Activated gamma-delta T cell (primary cell): ENCODE measurements at places on chromosomes 4 and X.

DNA sequence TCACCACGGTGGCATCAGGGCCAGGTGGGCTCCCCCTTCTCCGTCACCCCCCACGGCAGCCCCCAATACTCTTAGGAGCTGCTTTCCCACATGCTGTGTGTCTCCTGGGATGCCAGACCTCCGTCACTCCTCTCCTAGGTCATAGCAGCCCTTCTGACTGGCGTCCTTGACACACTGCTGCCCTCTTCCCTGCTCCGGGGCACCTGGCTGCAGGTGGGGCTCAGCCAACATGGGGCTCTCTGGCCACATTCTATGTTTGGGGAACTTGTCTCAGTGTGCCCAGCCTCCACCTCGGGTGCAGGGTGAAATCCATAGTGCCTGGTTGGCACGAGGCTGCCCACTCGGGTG is 13.8 kb downstream of the TMEM175 start:
- no peak for DNase-seq

GRCh38 chr4:1470816-1471442 is 64.7 kb upstream of the NKX1-1 start:
- no peak for DNase-seq

DNA sequence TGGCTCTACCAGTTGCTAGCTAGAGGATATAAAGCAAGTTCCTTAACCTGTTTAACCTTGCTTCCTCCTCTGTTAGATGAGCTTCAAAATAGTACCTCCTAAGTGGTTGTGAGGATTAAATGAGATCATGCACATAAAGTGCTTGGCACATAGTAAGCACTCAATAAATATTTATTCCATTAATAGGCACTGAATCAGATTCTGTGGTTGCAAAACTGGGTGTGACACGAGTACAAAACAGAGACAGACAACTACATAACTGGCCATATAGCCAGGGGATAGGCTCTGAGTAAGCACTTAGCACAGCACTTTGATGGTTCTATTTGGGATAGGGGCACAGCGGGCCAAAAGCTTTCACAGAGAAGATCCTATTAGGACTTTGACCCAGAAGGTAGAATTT is 150.3 kb downstream of the RELL1 start:
- DNase-seq: no peak

- DNase-seq: no peak
These were observed 178.5 kb downstream of the CBR4 start for GRCh38 chr4:168831585-168831918.

DNA sequence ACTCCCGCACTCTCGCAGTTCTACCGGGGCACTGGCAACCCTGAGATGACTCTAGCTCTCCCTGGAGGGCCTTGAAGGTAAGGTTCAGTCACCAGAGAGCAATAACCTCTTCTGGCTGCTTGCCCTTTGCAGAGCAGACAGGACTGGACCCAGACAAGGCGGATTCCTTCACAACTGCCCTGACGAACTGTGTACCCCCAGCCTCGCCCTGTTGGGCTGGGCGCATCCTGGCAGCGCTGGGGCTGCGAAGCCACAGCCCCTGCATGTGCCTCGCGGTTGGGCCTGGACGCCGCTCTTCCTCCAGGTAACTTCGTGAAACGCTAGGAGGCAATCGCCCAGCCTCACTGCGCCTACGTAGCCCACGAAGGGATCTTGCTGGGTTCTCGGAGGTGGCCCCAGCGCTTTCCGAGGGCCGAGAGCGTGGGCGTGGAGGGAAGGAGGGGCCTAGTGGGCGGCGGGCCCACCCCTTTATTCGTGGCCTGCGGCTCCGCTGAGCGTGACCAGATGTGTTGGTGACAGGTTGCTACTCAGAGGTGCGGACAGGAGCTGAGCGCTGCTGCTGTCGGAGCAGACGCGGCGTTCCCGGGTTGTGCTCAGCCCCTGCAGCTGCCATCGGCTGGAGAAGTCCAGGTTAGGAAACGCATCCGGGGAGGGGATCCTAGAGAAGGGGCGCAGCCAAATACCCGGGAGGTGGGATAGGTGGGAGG is 1.9 kb upstream of the MAMLD1 start:
- no peak for DNase-seq

- DNase-seq: no peak
These were observed 108.0 kb upstream of the TLL1 start for GRCh38 chr4:165765053-165765452.

GRCh38 chrX:11609109-11609508 is 56.6 kb downstream of the ARHGAP6 start:
- DNase-seq: no peak

- DNase-seq: no peak
These were observed 10.2 kb downstream of the ARX start for GRCh38 chrX:25005382-25006185.

- no peak for DNase-seq
These were observed at the start of gene ASB5 for GRCh38 chr4:176268963-176269362. ASB5 (minus strand) TSS chr4:176269222; CDS start chr4:176269108, 114 bp downstream.

DNA sequence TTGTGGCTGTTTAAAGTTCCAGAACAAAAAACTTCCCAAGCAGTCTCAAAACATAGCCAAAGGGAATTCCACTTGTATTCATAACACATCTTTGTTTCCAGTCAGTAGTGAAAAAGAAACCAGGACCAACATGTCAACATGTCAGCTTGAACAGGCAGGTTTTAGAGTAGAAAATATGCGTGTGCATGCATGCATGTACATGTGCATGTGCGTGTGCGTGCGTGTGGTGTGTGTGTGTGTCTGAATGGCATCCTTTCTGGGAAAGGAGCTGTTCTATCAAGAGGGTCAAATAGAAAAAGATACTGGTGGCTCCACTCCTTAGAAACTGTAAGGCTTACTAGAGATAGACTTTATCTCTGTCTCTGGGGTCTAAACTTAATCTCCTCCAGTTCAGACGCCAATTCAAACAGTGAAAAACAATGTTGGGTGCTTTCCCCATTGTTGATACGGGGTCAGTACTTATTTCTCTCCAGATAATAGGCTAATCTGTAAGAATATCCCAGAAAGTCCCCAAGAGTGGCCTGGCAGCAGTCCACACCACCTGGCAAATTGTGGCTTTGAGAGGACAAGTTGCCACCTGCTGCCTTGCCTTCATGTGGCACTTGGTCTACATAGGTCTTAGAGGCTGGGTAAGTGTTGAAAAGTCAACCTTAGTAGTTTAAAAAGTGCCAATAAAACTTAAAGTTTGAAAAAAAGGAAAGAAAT is 110.4 kb downstream of the SCD5 start:
- no peak for DNase-seq

DNA sequence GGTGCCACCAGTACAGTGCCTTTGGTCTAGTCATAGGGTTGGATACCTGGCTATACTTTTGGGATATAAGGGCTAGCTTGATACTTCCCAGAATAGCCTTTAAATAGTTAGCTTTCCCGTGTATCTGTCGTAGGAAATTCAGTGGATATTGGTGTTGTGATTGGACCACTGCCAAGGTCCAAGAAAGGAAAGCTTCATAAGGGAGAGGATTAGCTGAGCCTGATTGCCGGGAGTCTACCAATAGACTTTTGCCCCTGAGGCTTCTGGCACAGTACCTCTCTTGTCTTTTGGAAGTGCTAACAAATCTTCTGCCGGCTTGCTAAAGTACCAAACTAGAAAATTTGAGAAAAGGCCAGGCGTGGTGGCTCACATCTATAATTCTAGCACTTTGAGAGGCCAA is 350.6 kb downstream of the CHIC1 start:
- no peak for DNase-seq

DNA sequence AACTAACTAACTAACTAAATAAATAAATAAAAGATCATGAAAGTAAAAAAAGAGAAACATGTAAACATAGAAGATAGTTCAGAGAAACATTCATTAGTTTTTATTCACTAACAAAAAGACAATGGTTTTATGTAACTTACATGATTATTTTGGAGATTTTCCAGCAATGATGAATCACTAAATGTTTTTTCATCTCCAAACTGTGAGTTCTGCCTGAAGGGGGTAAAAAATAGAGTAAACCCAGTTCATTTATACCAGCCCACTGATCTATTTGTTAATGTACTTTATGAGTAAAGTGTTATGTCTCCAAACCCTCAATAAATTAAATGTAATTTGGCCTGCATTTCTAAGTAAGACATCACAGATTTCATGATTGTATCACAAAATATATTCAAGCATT is 101.1 kb downstream of the ATP8A1 start:
- DNase-seq: no peak

GRCh38 chrX:40663880-40664630 is 16.7 kb upstream of the CXorf38 start:
- no peak for DNase-seq

- DNase-seq: no peak
These were observed 14.8 kb upstream of the RASGEF1B start for GRCh38 chr4:81486502-81486901.

- no peak for DNase-seq
These were observed 173.3 kb upstream of the S100G start for GRCh38 chrX:16476692-16477091.

DNA sequence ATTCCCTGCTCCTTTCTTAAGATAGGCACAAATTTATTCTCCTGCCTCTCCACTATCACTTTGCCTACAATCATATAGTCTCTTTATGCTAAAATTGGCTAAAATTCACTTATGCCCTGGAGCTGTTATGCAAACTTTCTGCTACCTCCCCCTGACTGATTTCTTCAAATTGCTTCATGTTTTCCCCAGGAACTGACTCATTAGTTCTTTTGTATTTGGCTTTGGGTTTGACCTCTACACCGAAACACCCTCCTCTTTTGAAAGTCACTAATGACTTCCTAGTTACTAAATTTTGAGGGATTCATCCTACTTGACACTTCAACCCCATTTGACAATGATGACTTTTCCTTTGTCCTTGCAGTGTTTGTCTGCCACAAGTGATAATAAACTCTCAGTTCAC is 222.6 kb downstream of the NDST4 start:
- DNase-seq: no peak

- DNase-seq: no peak
These were observed 200.0 kb downstream of the DCLK2 start for GRCh38 chr4:150278206-150278605.

- DNase-seq: no peak
These were observed 34.1 kb downstream of the PRKG2 start for GRCh38 chr4:81180916-81181315.

GRCh38 chrX:48696909-48697727 is 584 bp downstream of the SUV39H1 start:
- DNase-seq: no peak

GRCh38 chr4:89434364-89434988 is 126.9 kb upstream of the GPRIN3 start:
- no peak for DNase-seq

GRCh38 chr4:74570095-74570494 is 125.2 kb downstream of the AREG start:
- DNase-seq: no peak

GRCh38 chrX:24494647-24495075 is 29.6 kb downstream of the PDK3 start:
- no peak for DNase-seq

GRCh38 chr4:185016946-185017758 is 1.1 kb upstream of the HELT start:
- DNase-seq: no peak

GRCh38 chr4:73211968-73212367 is 46.6 kb downstream of the ANKRD17 start:
- no peak for DNase-seq

DNA sequence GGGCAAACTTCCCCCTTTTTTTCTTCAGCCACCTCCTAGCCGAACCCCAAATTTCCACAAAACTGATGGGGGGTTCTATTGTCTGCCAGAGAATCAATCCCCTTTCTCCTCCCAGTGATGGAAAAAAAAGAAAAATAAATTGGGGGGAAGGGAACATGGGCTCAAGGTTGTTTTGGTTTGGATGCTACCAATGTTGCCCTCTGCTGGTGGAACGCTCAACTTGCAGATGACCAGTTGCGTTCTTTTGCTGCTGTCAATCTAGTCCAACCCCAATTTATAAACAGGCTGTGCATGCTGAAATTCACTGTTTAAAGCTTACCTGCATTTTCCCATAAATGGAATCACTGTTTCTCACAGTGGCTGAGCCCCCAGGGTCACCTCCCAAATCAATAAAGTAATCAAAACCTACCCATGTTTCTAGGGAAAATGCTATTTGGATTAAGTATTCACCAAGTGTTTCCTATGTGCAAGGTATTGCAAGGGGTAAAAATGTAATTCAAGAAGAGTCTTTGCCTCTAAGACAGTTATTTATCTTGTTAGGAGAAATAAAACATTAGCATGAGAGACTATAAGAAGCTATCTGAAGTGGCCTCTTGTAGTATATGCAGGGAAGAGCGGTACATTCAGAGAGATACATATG is 116.7 kb upstream of the TMEM164 start:
- DNase-seq: no peak

DNA sequence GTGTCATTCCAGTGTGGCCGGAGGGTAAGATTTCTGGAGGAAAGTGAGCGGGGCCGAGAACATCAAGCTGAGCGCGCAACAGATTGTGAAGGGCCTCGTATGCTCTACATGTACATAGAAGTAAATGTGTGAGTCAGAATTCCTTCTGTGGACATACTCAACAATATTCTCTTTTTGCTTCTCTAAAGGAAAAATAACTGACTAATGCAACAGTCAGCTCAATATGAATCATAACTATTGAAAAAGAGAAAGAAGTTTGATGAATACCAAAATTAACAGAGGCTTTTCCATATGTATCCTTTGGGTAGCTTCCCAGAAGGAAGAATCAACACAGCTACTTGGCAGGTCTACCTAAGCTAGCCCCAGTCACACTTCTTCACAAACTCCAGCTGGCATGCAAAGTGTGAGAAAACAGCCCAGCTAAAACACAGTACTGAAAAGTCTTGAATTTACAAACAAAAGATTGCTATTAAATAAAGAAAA is 87.5 kb upstream of the ZFP42 start:
- DNase-seq: no peak

- no peak for DNase-seq
These were observed 54.8 kb upstream of the MAPK10 start for GRCh38 chr4:86414686-86415085.

DNA sequence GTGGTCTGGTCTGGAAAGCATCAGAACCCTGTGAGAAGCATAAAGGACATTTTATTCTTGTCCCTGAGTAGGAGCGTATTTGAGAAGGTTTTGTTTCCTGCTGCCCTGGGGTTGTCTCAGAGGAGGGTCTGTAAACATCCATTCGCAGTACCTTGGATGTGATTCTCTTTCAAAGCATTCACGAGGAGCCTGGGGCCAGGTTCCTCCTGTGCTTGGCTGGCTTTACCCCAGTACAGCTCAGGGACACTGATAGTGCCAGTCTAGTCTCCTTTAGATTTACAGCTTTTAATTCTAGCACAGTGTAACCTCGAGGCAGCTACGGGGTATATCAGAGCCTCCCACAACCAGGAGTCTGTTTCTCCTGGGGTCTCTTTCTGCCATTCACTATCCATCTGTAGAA is 2.7 kb downstream of the CLRN2 start:
- no peak for DNase-seq

GRCh38 chr4:105280338-105281123 is 133.9 kb downstream of the TET2 start:
- DNase-seq: no peak

DNA sequence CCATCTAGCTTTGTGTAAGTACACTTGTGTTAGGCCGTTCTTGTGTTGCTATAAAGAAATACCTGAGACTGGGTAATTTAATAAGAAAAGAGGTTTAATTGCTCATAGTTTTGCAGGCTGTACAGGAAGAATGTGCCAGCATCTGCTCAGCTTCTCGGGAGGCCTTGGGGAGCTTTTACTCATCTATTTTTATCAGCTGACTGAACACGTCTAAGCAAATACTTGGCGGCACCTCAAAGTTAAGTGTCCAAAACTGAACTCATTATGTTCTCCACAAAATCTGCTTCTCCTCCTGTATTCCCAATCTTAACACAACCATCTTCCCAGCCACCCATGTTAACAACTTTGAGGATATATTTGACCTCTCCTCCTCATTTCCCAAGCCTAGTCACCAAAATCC is 42.4 kb upstream of the GATB start:
- no peak for DNase-seq

- no peak for DNase-seq
These were observed 248.0 kb downstream of the TRIML1 start for GRCh38 chr4:188387179-188387791.

GRCh38 chrX:41737065-41737464 is 13.1 kb downstream of the GPR82 start:
- DNase-seq: no peak
